ENCODE measurements at places on chromosomes 2 and 18.

- no peak for DNase-seq
Measured at GRCh38 chr2:162581959-162582798, 238.2 kb downstream of the GCA start.

GRCh38 chr2:68669651-68670050 is 26.3 kb downstream of the PROKR1 start:
- no peak for DNase-seq

DNA sequence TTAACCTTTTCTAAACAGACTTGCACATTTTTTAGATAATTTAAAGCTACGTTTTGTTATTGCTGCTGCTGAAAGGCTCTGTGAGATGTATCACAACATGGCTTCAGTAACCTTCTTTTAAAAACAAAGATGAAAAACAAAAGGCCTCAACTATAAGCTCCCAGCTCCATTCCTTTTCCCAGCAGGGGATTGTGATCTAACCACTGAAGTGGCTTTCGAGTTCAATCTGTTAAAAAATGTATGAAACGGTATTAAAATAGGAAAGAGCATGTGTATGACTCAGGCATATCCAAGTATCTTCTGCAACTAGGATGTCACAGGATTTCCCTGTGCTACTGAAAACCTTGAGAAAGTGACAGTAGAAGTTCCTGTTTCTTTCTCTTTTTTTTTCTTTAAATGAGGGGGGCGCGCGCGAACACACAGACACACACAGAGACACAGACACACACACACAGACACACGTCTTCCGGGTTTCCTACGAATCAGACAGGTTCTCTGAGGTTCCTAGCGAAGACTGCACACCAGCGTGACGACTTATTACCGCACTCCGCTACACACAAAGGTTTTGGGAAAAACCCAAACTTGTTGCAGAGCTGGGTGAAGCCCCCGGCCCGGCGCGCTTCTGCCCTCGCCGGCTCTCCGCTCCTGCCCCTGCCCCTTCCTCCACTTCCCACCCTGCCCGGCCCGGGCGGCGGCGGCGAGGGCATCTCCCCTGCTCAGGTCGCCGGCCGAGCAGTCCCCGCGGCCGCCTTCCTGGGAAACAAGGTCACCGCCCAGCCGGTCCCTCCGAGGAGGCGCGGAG is 86.8 kb downstream of the RBMS1 start:
- DNase-seq, result no peak

DNA sequence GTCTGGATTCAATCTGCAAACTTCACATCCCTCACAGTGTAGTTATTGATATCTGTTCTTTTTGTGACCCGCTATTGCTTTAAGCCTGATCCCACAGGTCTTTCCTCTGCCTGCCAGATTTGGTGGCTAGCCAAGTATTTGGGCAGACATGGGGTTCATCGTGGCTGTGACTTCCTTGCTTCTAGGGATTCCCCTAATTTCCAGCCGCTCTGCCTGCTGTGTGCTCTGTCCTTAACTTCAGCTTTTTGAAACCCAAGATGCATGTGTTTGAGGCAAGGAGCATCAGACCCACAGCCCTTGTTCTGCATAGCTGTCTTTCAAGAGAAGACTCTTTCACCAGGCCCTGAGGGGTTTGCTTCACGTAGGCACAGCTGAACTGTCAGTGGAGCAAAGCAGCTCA is 54.2 kb downstream of the NCAPH start:
- no peak for DNase-seq

DNA sequence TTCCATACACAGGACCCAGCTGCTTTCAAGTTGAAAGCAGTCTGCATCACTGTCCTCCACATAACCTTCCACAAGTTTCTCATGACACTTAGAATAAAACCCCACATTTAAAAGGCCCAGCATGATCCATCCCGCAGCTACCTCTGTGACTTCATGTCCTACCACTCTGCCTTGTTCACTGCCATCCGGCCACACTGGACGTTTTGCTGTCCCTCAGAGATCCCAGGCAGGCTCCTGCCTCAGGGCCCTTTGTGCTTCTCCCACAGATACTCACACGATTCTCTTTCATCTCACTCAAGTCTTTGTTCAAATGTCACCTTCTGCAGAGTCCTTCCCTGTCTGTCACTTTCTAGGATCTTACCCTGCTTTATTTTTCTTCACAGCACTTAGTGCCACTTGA is 232.9 kb upstream of the BOD1L2 start:
- no peak for DNase-seq

DNA sequence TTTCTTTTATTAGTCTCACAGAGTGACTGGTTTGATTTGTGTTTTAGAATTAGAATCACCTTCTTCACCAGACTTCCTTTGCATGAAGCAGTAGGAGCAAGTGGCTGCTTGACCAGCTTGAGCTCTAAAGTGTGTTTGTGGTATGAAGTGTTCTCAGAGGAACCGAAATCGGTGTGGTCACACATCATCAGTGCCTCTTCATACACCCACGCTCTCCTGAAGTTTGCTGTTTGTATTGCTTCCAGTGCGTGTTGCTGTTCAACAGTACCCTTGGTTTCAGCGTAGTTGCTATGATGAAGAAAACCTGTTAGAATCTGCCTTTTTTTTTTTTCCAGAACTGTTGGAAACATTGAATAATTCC is 77.9 kb downstream of the LIMS1 start:
- DNase-seq, result no peak

DNA sequence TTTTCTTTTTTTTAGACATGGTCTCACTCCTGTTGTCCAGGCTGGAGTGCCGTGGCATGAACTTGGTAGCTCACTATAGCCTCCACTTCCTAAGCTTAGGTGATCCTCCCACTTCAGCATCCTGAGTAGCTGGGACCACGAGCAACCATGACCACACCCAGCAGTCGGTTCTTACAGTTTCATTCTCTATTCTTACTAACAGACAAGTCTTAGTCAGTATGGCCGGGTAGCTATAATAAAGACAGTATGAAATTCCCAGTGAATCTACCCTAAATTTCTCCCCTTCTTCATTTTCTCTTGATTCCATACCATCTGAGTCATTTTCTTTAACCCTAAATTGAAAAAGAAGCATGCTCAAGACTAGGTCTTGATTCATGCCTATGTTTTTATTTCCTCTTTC is 775.3 kb upstream of the NRXN1 start:
- no peak for DNase-seq

- no peak for DNase-seq
Measured at GRCh38 chr2:171034315-171034714, 105.3 kb downstream of the GORASP2 start.

DNA sequence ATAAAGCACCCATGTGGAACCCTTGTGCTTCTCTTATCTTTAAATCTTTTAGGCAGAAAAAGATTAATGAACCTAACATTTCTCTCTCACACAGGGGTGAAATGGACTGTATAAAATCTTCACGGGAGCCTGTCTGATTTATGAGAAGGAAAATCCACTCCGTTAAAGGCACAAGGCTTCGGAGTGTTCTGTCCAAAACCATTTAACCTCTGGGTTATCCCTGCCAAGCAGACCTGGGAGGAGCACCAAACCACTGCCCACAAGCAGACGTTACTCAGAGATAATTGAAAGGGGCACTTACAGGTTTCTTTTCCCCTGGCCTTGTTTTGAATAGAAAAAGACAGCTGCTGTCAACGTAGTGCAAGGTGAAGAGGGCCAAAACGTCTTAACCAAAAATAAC is 184.4 kb upstream of the DOK6 start:
- DNase-seq, result no peak

GRCh38 chr2:182379241-182379640 is 47.6 kb downstream of the PDE1A start:
- no peak for DNase-seq

DNA sequence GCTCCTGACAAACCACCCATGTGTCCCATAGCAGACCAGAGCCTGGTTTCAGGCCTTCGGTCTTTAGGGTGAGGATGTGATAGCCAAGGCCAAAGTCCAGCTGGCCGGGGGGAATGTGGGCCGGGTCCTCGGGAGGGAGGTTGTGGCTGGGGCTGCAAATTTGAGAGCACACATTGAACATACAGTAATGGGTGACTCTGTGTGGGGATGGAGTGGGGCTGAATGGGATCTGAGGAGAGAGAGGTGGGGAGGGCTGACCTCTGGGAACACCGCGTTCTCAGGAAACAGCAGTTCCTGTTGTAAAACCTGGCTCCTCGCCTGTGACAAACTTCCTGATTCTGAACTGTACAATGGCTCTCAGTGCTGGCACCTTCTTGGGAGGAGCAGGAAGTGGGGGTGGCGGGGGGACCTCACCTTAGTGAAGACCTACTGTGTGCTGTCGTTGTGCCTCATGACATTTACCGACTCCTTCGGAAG is 48.8 kb downstream of the MCFD2 start:
- DNase-seq, result no peak

- no peak for DNase-seq
Measured at GRCh38 chr18:23897291-23897690, 117.3 kb upstream of the TTC39C start.

GRCh38 chr2:11329776-11330175 is 14.7 kb downstream of the ROCK2 start:
- DNase-seq, result no peak

DNA sequence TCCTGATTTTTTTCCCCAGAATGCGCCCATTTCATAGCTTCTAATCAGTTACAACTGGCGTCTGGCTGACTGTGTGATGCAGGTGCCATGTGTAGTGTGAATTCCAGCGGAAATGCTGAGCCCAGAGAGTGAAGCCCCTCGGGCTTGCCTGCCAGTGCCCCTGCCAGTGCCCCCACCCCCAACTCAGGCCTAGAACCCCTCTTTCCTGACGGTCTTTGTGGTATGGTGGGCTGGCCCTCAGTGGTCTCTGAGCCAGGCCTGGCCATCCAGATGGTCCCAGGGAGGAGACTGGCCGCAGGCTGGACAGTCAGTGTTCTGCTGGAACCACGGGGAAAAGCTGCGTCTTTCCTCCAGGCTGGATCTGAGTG is 3.1 kb downstream of the RAMP1 start:
- DNase-seq, result no peak
